ENCODE measurements at places on chromosomes 16 and 17.
A peak's percentile ranks its signal among the peaks of the same experiment; 100 is the strongest.

- no peak for DNase-seq
Observed at GRCh38 chr17:17509601-17510425, 13.6 kb upstream of the RASD1 start.

DNA sequence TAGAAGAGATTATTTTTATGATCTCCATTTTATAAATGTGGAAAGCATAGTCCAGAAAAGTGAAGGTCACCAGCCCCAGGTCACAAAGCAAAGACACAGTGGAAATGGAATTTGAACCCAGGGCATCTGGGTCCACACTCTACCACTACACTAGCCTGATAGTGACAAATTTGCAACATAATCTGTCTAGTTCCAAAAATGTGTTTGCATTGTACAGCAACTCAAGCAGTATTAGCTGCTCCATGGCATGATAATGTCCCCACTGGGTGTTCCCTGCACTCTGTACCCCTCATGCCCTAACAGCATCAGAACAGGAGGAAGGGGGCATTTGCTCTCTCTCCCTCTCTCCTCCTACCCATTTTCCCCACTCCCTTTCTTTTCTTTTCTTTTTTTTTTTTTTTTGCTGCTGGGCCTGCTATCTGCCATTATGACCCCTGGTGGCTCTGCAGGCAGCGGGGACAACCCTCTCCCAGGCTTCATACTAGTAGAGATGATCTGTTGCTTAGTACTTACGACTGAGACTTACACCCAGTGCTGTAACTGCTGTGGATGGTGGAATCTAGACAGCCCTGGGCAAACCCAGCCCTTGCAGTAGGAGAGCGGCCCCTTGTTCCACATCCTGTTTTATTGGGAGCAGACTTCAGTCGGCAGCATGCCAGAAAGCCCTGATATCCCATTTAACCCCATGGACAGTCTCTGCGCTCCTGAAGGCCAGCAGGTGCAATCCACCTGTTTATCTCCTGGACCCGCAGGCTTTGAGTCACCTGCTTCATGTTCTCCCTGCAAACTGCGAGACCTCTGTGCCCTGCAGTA lies 306.3 kb downstream of the SOX9 start:
- DNase-seq = no peak

DNA sequence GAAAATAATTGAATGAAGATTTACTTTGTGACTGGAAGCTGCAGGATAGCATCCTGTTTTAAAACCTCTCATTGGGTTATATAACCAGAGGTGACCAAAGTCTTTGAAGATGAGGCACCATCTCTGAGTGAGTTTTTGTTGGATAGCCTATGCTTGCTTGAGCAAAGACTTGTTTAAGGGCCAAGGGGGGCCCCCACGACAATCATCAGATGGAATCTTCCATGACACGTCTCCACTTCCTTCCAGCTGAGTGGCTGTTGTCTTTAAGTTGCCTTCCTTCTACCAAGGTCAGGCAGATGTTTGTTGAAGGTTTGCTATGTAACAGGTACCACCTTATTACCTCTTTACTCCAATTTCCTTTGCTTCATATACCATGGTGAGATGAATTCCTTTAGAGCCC lies 188.8 kb downstream of the PRKCA start:
- DNase-seq = no peak

DNA sequence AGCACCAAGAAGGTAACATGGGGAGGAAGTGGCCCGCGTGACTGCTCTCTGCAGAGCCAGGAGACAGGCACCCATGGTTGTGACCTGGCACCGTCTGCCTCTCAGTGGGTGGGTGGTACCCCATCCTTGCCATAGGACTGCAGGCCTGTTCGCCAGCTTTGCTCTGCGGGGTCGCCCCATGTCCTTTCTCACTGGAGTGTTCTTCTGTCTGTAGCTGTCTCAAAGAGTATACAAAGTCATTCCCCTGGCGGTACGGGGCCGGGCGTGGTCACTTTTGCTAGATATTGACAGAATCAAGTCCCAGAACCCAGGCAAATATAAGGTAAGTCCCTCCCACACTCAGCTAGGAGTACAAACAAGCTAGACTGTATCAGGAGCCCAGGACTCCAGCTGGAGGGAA lies 6.0 kb downstream of the TBC1D26 start:
- no peak for DNase-seq

DNA sequence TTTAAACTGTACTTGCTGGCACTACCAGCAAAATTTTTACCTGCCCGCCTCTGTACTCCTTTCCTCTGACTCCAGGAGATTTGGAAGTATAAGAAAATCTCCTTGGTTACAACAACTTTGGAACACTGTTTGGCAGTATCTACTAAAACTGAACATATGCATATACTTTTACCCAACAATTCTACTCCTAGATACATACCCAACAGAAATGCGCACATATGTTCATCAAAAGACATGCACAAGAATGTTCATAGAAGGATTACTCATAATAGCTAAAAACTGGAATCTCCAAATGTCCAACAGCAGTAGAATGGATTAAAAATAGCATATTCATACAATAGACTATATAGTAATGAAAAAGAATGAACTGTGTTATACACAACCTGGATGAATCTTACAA lies 21.7 kb upstream of the MED13 start:
- DNase-seq = no peak

GRCh38 chr17:28370035-28370743 lies at the start of gene VTN:
TSS of gene VTN (minus strand) at chr17:28370307. CDS start at chr17:28370203, 104 bp downstream.
- no peak for DNase-seq

DNA sequence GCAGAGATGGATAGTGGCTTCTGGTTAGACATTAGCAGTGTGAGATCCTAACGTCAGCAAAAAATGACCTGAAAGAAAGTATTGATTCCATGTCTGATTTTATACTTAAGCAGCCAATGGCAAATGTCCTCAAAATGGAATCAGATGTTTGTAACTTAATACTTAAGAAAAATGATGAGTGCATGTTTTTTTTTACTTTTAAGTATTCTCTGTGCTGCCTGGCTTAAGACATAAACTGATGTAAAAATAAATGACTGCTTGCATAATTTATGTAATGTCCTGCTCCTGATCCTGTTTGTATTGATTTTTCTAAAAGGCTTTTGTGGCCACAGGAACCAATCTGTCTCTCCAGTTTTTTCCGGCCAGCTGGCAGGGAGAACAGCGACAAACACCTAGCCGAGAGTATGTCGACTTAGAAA lies 7.4 kb downstream of the CBFB start:
- DNase-seq = no peak

- no peak for DNase-seq
Observed at GRCh38 chr16:56631832-56632155, 665 bp upstream of the MT1M start.

GRCh38 chr16:78161023-78161729 lies 61.7 kb downstream of the WWOX start:
- no peak for DNase-seq

DNA sequence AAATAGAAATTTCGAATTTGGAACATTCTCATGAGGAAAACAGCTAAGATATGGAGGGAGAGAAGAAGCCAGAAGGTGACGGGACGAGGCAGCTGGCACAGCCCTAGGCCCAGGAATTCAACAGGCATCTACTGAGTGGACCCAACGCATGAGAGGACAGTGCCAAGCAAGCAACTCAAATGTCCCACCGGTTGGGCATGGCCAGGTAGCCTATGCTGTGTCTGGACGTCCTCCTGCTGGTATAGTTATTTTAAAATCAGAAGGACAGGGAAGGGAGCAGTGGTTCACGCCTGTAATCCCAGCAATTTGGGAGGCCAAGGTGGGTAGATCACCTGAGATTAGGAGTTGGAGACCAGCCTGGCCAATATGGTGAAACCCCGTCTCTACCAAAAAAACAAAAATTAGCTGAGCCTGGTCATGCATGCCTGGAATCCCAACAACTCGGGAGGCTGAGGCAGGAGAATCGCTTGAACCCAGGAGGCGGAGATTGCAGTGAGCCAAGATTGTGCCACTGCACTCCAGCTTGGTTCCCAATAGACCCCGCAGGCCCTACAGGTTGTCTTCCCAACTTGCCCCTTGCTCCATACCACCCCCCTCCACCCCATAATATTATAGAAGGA lies 2.0 kb downstream of the GH1 start:
- no peak for DNase-seq

- DNase-seq = no peak
Observed at GRCh38 chr16:6726621-6727020, 606.0 kb upstream of the RBFOX1 start.

GRCh38 chr17:37678036-37678435 lies 34.8 kb upstream of the DDX52 start:
- DNase-seq = no peak

DNA sequence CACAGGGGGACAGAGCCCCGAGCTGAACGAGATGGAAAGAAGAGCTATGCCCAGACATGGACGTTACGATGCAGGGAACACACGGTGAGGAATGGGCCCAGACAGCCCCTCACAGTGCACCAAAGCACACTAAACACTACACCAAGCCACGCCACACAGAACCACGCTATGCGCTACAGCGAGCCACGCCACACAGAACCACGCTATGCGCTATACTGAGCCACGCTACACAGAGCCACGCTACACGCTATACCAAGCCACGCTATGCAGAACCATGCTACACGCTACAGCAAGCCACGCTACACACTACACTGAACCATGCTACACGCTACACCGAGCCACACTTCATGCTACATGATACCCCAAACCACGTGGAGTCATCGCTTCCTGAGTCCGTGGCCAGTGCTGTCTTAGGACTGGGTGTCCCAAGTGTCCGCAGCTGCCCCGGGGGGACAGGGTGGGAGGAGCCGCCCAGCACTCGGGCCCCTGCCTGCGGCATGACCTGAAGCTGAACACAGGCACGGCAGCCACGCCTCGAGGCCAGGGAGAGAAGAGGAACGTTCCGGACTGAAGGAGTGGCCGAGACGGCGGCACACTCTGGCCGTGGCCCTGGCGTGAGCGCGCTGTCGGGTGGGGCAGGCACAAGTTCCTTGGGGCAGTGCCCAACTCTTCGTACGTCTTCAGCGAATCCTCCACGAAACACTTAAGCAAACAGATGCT lies 61.3 kb downstream of the LMF1 start:
- no peak for DNase-seq

- DNase-seq = no peak
Observed at GRCh38 chr17:57666946-57667345, 78.2 kb downstream of the CCDC182 start.

DNA sequence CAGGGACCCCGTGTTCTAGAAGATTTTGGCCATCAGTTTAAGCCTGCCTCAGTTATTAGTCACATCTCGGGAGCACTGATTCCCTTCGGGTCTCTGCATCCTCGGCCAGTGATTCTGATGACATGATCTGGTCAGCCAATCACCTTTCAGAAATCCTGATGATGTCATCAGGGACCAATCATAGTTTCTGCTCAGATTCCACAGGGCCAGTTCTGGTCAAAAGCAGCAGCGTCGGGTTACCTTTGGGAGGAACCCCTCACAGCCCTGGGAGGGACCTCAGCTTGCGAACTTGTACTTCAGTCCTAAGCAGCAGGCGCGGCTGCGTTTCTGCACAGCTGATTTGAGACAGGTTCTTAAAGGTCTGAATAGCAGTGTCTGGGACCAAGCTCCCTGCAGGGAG lies 13.9 kb downstream of the KDM8 start:
- peak; percentile 1 for DNase-seq

GRCh38 chr16:10297341-10298006 lies 88.4 kb upstream of the ATF7IP2 start:
- DNase-seq = no peak

Data from NCI-H1048 (cell line).